ENCODE measurements at places on chromosomes 12 and 14. TPM values are rescaled to one million over a fixed set of nuclear protein-coding genes. Genes with fewer than 3 reads are reported as not detected.

DNA sequence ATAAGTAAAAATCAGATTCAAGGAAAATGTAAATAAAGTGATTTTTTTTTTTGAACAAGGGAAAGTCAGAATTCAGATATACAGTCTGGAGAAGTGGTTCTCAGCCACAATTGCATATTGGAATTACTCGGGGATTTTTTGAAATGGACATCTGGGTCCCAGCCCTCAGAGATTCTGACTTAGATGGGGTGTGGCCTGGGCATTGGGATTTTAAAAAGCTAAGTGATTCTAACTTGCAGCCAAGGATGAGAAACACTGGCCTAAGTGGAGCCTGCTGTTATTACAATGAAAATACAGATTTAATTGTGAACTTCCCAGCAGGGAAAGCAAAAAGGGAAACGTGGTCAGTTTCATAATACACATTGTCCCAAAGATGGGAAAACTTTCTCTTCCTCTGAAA is 273.8 kb downstream of the TTC8 start:
- H3K27ac ChIP-seq: no peak overlapping the region
- DNase-seq: no peak
- H3K4me3 ChIP-seq: no peak overlapping the region
- no peaks in the 10 kb centered on the region for H3K4me1 ChIP-seq

HNF1A gene
- total RNA-seq: not detected

MMP19 gene
- total RNA-seq: 30.2 TPM

HOXC6 gene
- 1.4 TPM for total RNA-seq

- peaks cover 12% of the 10 kb centered on the region for H3K27me3 ChIP-seq
- H3K4me1 ChIP-seq: peaks cover 17% of the 10 kb centered on the region
- H3K36me3 ChIP-seq: no peaks in the 10 kb centered on the region
- no peak overlapping the region for H3K27ac ChIP-seq
- no peak overlapping the region for H3K4me3 ChIP-seq
These were observed 6.4 kb downstream of the TMEM121 start for GRCh38 chr14:105532735-105533141.

GRCh38 chr12:64452559-64453329 is 824 bp downstream of the TBK1 start:
- no peak for DNase-seq
- peak overlapping the region; percentile 93 for H3K4me3 ChIP-seq
- H3K4me1 ChIP-seq: peaks cover 25% of the 10 kb centered on the region
- H3K36me3 ChIP-seq: peaks cover 26% of the 10 kb centered on the region
- H3K27me3 ChIP-seq: no peaks in the 10 kb centered on the region

RGS6 gene
- 2.6 TPM for total RNA-seq

GRCh38 chr12:28367326-28367725 is 177.1 kb downstream of the CCDC91 start:
- no peak for DNase-seq
- H3K36me3 ChIP-seq: peaks cover 4% of the 10 kb centered on the region
- H3K27ac ChIP-seq: no peak overlapping the region
- no peaks in the 10 kb centered on the region for H3K27me3 ChIP-seq
- no peaks in the 10 kb centered on the region for H3K4me1 ChIP-seq

- H3K36me3 ChIP-seq: no peaks in the 10 kb centered on the region
- no peak overlapping the region for H3K4me3 ChIP-seq
- no peaks in the 10 kb centered on the region for H3K27me3 ChIP-seq
- peaks cover 23% of the 10 kb centered on the region for H3K4me1 ChIP-seq
These were observed 11.2 kb downstream of the RHOF start for GRCh38 chr12:121781998-121782979.

DNA sequence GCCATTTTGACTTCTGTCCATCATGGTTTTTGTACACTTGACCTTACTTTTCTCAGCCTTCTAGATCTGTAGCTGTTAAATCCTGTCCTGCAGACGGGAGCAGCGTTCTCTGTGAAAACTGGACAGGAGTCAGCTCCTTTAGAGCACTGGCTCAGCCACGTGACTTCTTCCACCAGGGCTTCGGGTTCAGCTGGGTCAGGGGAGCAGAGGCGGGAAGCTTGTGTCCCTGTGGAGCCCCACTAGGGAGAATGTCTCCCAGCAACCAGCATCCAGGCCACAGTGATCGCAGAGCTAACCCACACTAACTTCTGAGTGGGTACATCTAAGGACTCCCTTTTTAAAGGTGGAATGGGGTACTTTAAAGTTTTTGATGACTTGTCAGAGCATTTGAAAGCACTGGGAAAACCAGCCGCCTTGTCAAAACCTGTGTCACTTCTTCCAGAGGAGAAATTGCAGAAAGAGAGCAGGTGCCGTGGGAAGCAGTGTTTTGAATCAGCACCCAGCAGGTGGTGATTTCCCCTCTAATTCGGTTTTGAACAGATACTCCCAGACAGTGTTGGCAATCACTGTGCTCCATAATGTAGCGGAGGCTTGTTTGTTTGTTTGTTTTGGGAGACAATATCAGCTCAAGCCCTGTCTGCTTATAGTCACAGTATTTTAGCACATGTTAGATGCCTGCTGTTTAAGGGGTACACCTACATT is 17.9 kb downstream of the DERA start:
- H3K36me3 ChIP-seq: no peaks in the 10 kb centered on the region
- no peaks in the 10 kb centered on the region for H3K27me3 ChIP-seq
- no peak overlapping the region for H3K27ac ChIP-seq
- DNase-seq: no peak
- H3K4me3 ChIP-seq: no peak overlapping the region

IQSEC3 gene
- 4.6 TPM for total RNA-seq

GSKIP gene
- 13.9 TPM for total RNA-seq

RTL1 gene
- total RNA-seq: not detected

- no peaks in the 10 kb centered on the region for H3K4me1 ChIP-seq
- H3K36me3 ChIP-seq: no peaks in the 10 kb centered on the region
- no peak overlapping the region for H3K4me3 ChIP-seq
- no peaks in the 10 kb centered on the region for H3K27me3 ChIP-seq
These were observed 642 bp upstream of the ACSM4 start for GRCh38 chr12:7303230-7303629.

- no peaks in the 10 kb centered on the region for H3K36me3 ChIP-seq
- H3K27me3 ChIP-seq: no peaks in the 10 kb centered on the region
- no peak overlapping the region for H3K4me3 ChIP-seq
- DNase-seq: no peak
- H3K27ac ChIP-seq: no peak overlapping the region
These were observed 24.6 kb upstream of the AICDA start for GRCh38 chr12:8637244-8637643.

G2E3 gene
- total RNA-seq: 14.0 TPM

UNC79 gene
- total RNA-seq: 0.09 TPM

DNA sequence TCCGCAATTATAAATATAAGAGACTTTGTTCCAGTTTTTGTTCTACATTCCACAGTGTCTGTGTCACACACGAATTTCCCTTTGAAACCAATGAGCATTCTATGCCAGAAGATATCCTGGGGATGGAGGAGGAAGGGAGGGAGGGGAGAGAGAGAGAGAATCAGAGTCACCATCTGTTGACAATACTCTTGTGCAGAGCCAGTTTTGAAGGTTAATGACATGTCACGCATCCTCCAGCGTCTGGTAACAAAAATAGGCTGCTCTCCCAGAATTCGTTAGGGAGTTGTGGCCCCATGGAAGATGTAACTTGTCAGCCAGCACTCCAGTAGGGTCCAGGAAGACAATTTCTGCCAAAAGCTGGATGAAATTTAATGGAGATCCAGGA is 213.5 kb upstream of the KRR1 start:
- peaks cover 25% of the 10 kb centered on the region for H3K4me1 ChIP-seq
- H3K27ac ChIP-seq: no peak overlapping the region
- no peak for DNase-seq
- no peaks in the 10 kb centered on the region for H3K36me3 ChIP-seq
- no peak overlapping the region for H3K4me3 ChIP-seq
- no peaks in the 10 kb centered on the region for H3K27me3 ChIP-seq

DNA sequence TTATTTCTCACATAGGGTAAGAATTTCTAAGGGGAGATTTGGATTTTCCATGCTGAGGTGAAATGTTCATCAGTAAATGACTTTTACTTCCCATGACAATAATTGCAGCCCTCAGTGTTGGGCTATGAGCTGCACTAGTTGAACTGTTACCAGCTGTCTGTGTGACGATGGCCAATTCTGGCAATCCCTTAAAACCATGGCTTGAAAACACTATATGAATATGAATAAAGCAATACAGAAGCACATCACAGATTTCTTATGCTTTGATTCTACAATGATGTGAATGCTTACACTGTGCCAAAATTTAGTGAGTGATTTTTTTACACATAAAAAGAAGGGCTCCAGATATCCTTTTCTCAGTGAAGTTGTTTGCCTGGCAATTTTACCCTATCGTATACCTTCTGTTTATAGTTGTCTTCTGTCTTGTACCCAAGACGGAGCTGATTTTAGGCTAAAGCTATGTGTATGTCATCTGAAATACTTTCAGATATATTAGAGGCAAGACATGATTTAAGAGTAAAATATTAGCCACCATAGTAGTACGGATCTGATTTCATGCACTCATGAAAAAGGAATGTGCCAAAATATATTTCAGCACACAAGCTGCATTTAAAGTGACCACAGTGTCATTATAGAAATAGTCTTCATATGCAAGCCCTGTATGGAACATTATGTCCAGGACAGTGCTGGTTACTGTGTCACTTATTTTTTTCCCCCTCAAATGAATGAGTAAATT is 52.0 kb downstream of the SLC38A4 start:
- H3K36me3 ChIP-seq: no peaks in the 10 kb centered on the region
- no peak for DNase-seq
- H3K27me3 ChIP-seq: no peaks in the 10 kb centered on the region
- peaks cover 5% of the 10 kb centered on the region for H3K4me1 ChIP-seq
- H3K4me3 ChIP-seq: no peak overlapping the region
- no peak overlapping the region for H3K27ac ChIP-seq

R3HDM2 gene
- 81.0 TPM for total RNA-seq

DNA sequence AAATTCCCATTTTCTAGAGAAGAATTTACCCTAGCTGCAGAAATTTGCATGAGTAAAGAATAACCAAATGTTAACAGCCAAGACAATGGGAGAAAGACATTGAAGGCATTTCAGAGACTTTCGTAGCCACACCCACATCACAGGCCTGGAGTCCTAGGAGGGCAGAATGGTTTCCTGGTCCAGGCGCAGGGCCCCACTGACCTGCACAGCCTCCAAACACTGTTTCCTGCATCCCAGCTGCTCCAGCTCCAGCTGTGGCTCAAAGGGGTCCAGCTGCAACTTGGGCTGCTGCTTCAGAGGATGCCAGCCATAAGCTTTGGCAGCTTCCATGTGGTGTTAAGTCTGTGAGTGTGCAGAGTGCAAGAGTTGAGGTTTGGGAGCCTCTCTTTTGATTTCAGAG is 6.5 kb upstream of the PRR4 start:
- no peaks in the 10 kb centered on the region for H3K36me3 ChIP-seq
- H3K27ac ChIP-seq: no peak overlapping the region
- no peaks in the 10 kb centered on the region for H3K27me3 ChIP-seq
- no peaks in the 10 kb centered on the region for H3K4me1 ChIP-seq
- no peak overlapping the region for H3K4me3 ChIP-seq

DNA sequence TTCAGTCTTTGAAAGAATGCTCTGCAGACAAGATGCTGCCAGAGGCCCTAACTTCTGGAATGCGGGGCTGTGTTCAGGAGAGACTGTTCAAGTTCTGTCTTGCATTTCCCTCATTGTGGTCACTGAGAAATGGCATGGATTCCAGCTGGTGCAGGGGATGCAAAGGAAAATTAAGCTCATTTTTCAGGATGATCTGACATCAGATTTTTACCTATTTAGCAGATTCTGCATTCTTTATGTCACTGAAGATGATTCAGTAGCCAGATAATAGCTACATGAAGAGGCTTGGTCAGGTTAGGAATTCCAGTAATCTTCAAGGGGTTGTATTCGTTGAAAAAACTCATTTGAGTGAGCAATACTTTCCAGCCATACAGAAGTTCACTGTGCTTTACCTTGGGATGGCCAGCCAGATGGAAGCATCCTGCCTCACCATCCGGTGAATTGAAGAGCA is 16.1 kb upstream of the MFAP5 start:
- no peaks in the 10 kb centered on the region for H3K4me1 ChIP-seq
- H3K4me3 ChIP-seq: no peak overlapping the region
- H3K27me3 ChIP-seq: no peaks in the 10 kb centered on the region
- no peak for DNase-seq

GRCh38 chr12:57838594-57839302 is 7.8 kb downstream of the CTDSP2 start:
- H3K27me3 ChIP-seq: no peaks in the 10 kb centered on the region
- peak overlapping the region; percentile 61 for H3K27ac ChIP-seq
- peak overlapping the region; percentile 3 for H3K4me3 ChIP-seq

GRCh38 chr12:29146196-29146595 is 2.9 kb upstream of the FAR2 start:
- no peak for DNase-seq
- no peaks in the 10 kb centered on the region for H3K4me1 ChIP-seq
- no peaks in the 10 kb centered on the region for H3K36me3 ChIP-seq
- no peak overlapping the region for H3K27ac ChIP-seq

- no peaks in the 10 kb centered on the region for H3K36me3 ChIP-seq
- no peak overlapping the region for H3K27ac ChIP-seq
- DNase-seq: no peak
- no peaks in the 10 kb centered on the region for H3K4me1 ChIP-seq
- H3K27me3 ChIP-seq: no peaks in the 10 kb centered on the region
- no peak overlapping the region for H3K4me3 ChIP-seq
These were observed 34.7 kb downstream of the PDE6H start for GRCh38 chr12:15007551-15007950.

SLC8A3 gene
- total RNA-seq: 1.8 TPM

TEX52 gene
- total RNA-seq: not detected

TAS2R13 gene
- 1.3 TPM for total RNA-seq

GRCh38 chr12:5038781-5039311 is 4.8 kb upstream of the KCNA5 start:
- no peak overlapping the region for H3K4me3 ChIP-seq
- no peaks in the 10 kb centered on the region for H3K36me3 ChIP-seq
- H3K27me3 ChIP-seq: peaks cover 25% of the 10 kb centered on the region
- no peaks in the 10 kb centered on the region for H3K4me1 ChIP-seq
- DNase-seq: no peak

SALL2 gene
- 8.1 TPM for total RNA-seq

- H3K27me3 ChIP-seq: no peaks in the 10 kb centered on the region
- no peak within 1 kb of the TSS for H3K4me3 ChIP-seq
- H3K4me1 ChIP-seq: no peaks in the 10 kb centered on the region
These were observed at the start of gene RDH16 for GRCh38 chr12:56957229-56958052. Gene RDH16, minus strand, starts transcription at chr12:56957608. Its CDS starts 146 bp downstream, at chr12:56957462.

CELA1 gene
- not detected for total RNA-seq

- no peak for DNase-seq
- H3K36me3 ChIP-seq: no peaks in the 10 kb centered on the region
- H3K27ac ChIP-seq: no peak overlapping the region
- no peak overlapping the region for H3K4me3 ChIP-seq
- no peaks in the 10 kb centered on the region for H3K27me3 ChIP-seq
These were observed 15.8 kb upstream of the PPM1A start for GRCh38 chr14:60233251-60233650.

DNA sequence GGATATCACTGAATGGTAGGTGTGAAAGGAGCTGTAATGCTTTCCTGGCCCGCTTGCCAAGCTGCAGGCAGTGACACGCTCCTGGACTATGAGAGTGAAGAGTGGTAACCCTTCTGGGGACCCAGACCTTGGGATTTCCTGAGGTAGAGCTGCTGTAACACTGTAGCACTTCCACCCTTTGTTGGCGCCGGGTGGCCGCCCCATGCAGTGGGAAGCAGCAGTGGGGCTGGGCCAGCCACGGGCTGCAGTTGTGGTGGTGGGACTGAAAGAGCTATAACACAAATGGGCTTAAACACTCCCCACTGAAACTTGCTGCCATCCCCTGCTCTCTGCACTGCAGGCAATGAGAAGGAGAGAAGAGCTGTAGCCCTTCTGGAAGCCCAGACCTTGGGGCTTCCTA is 9.6 kb upstream of the FBXO33 start:
- no peak overlapping the region for H3K4me3 ChIP-seq
- no peaks in the 10 kb centered on the region for H3K36me3 ChIP-seq
- DNase-seq: no peak
- H3K27ac ChIP-seq: no peak overlapping the region

All from upper lobe of right lung (tissue), 1 donor.